Regular cardiac myocyte (primary cell): ENCODE measurements at places on chromosomes 12 and 14. TPM values are rescaled to one million over a fixed set of nuclear protein-coding genes. Genes with fewer than 3 reads are reported as not detected.

Gene KRR1
- 36.1 and 37.4 TPM in 2 replicates for total RNA-seq

Gene ADSS1
- total RNA-seq: 1.7 and 10.1 TPM in 2 replicates

Gene ZNF740
- total RNA-seq: 13.0 and 14.4 TPM in 2 replicates

Gene SYT1
- total RNA-seq: 2.5 and 5.8 TPM in 2 replicates

Gene TRIM9
- under 0.01 and 0.28 TPM in 2 replicates for total RNA-seq

Gene LLPH
- 5.4 and 6.3 TPM in 2 replicates for total RNA-seq

Gene BLOC1S1
- 48.2 and 76.1 TPM in 2 replicates for total RNA-seq

Gene ASB2
- total RNA-seq: under 0.01 and 2.3 TPM in 2 replicates

Gene DHRS4
- total RNA-seq: 29.6 and 49.8 TPM in 2 replicates

Gene PAX9
- total RNA-seq: not detected in 2 replicates
